Stimulated activated CD8-positive, alpha-beta memory T cell treated with anti-CD3 and anti-CD28 coated beads, Interleukin-2, amount 100 ng/mL, for 48 hours (primary cell): ENCODE measurements at places on chromosomes 6 and 20.

- no peak for DNase-seq
These were observed 84.3 kb downstream of the ATXN1 start for GRCh38 chr6:16676978-16677377.

GRCh38 chr6:77620278-77620882 lies 32.5 kb upstream of the MEI4 start:
- no peak for DNase-seq

GRCh38 chr6:125910527-125910926 lies 46.0 kb upstream of the HINT3 start:
- DNase-seq = no peak

DNA sequence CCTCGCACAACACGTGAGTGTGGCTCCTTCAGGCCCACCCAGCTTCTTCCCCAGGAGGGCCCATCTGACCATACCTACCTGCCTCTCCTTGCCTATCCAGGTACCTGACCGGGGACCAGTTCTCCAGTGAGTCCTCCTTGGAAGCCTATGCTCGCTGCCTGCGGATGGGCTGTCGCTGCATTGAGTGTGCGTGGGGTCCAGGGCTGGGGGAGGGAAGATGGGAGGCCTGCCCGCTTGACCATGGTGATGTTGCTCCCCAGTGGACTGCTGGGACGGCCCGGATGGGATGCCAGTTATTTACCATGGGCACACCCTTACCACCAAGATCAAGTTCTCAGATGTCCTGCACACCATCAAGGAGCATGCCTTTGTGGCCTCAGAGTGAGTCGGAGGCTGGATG lies 26.5 kb downstream of the PLCG1 start:
- DNase-seq = no peak

GRCh38 chr20:16209951-16210361 lies 363.3 kb downstream of the KIF16B start:
- no peak for DNase-seq

GRCh38 chr6:110687326-110687725 lies 127.9 kb downstream of the CDK19 start:
- DNase-seq = no peak

- DNase-seq = no peak
These were observed 49.2 kb downstream of the SESN1 start for GRCh38 chr6:109045493-109045892.

DNA sequence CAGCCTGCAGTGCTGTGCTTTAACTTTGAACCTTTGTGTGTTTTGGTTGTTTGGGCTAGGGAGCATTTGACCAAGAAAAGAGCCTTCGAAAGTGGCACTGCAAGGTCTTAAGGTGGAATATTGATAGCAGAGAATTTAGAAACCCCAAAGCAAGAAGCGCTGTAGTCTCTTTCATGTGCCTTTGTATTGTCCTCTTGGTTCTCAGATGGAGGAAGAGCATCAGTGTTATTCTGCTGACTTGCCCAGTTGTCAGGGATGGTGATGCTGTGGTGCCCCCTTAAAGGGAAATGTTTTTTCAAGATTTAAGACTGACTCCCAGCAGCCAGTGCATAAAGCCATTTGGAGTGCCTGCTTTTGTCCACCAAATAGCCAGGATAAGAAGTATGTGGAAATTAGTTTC lies 102.7 kb upstream of the INSM1 start:
- no peak for DNase-seq

DNA sequence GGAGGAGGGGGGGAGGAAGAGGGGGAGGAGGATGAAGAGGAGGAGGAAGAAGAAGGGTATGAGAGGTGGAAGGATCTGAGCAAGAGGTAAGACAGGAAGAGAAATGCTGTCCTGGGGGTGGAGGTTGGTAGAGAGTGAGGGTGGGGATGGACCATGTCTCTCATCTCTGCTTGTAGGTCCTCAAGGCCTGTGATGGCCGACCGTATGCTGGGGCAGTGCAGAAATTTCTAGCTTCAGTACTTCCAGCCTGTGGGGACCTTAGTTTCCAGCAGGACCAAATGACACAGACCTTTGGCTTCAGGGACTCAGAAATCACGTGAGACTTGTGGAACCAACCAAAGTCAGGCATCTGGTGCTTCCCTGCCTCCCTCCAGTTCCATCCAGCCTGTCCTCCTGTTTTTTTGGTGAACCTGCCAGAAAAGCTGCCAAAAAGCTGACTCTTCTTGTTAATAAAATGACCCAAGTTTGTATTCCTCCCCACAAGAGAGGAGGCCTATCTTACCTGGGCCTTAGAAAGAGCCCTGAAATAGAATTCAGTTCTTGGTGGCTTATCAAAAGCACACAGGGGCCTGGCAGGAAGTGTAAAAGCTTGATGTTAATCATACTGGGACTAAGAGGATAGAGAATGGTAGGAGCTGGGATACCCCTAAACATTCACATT lies 2.5 kb upstream of the C4A start:
- no peak for DNase-seq

DNA sequence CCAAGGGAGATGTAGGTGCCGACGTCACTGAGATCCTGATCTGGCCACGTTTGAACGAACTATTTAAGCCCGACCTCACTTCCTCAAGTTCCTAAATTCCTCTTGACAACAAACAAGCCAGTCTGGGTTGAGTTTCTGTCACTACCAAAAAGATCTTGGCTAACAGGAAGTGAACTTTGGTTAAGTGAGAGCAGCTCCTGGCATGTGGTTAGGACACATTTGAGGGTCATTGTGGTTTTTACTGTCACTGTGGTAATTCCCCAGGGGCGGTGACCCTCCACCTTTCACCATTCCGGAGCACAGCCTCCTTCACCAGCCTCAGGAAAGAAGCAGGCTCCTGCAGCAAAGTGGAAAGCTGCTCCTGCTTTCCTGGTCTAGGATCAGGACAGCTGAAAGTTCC lies 43.1 kb upstream of the ZNF831 start:
- no peak for DNase-seq

DNA sequence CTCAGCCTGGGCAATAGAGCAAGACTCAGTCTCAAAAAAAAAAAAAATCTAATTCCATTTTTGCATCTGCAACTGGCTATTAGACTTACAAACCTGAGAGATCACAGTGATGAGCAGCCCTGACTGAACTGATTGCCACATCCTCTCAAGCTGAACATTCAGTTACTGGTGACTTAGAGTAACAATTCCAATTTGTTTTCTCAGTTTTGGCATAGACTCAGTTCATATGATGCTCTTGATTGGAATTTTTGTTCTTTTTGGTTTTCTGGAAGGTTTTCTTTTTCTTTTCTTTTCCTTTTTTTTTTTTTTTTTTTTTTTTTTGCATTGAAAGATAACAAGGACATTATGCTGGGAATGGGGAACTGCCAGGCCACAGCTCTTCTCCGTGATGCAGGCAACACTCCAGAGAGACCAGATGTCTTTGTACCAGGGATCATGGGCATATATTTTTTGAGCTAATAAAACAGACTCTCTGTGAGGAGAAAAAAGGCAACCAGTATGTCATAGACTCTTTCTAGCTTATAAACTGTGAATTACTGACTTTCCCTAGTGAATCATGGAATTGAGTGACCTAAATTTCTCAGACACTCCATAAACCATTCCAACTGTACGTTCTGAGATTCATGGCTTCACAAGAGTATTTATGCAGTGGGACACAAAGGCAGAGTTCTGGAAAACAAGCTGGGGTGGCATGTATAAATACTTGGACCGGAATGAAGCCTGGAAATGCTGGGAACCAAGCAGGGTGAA lies 86.0 kb upstream of the SLC2A12 start:
- no peak for DNase-seq

GRCh38 chr6:122697458-122697857 lies 82.1 kb upstream of the FABP7 start:
- no peak for DNase-seq

DNA sequence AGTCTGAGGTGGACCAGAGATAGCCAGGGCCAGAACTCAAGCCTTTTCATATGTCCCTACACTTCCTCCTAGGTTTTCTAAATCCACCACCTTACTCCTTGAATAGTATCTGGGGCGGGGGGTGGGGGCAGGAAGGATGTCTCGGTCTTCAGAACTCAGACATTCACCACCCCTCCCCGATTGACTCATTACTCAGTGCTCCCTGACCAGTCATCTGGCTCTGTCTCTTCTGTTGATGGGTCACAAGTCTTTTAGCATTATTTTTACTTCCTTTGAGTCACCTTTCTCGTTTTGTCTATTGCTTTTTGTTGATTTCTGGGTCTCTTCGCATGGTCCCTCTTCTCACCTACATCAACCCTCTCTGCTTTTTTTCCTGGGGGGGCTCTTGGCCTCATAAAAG lies 23.3 kb downstream of the NOX3 start:
- DNase-seq = no peak

DNA sequence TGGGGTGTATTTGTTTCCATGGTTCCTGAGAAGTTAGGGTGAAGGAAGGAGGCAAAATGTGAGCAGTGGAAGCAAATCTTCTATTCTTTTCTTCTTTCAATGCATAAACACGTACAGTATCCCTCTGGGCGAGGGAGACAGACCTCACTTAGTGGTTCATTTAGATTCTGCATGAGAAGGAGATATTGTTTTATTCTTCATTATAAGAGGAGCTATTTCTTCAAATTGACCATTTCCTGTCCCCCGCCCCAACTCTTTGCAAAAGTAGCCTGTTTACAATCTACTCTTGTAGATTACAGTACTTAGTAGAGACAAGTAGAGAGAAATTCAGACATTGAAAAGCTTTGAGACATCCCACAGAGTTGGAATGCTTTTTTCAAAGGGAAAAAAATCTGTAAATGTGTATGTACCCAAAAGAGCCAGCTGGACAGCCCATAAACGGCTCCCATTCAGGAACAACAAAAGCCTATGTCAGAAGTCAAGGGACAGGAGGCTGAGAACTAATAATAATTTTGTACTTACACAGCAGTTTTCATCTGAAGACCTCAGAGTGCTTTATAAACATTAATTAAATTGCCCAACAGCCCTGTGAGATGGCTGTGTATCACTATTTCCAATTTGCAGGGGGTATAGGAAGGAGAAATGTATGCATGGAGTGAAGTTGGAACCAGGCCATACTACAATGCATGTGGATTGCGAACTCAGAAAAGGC lies 23.9 kb downstream of the CD83 start:
- DNase-seq = no peak

DNA sequence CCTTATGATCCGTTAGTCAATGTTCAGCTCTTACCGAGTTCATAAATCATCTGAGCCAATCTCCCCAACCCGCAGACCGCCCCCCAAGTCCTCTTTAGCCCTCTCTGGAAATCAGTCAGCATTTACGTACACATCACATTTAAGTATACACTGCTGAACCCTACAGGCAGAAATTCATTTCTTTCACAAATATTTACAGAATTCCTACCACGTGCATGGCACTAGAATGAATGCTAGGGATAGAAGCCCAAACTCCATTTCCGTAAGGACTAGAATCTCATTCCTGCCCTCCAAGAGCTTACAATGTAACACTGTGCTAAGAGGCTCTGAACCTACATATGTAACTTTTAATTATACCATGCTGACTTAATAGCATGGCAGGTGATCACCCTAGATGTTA lies 1.8 kb downstream of the OSER1 start:
- DNase-seq = no peak

GRCh38 chr20:40631119-40631631 lies 57.9 kb downstream of the MAFB start:
- no peak for DNase-seq

GRCh38 chr20:22836877-22837276 lies 198.2 kb upstream of the SSTR4 start:
- no peak for DNase-seq

DNA sequence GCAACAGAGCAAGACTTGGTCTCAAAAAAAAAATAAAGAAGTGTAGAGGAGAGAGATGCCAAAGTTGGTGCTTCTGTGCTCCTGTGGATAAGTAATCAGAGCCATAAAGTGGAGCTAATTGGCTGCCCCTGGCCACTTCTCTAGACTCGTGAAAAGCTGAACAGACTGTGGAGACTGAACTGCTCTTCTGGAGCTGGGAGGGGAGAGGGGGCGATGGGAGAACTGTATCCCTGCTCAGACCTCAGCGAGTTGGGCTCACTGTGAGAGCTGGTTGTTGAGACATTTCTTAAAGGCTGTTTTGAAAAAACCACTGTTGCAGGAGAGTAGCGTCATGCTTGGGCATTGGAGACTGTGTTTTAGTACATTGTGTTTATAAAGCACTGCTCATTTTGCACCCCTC lies 125.7 kb downstream of the TCP11 start:
- no peak for DNase-seq

GRCh38 chr20:43151901-43152300 lies 37.8 kb downstream of the PTPRT start:
- no peak for DNase-seq

GRCh38 chr6:133410638-133411435 lies 169.7 kb downstream of the EYA4 start:
- DNase-seq = no peak

- DNase-seq = no peak
These were observed 2.5 kb upstream of the ACTR5 start for GRCh38 chr20:38745757-38746156.

- no peak for DNase-seq
These were observed 12.2 kb upstream of the MDFI start for GRCh38 chr6:41626022-41626421.

- no peak for DNase-seq
These were observed 480.9 kb upstream of the CHD6 start for GRCh38 chr20:42099101-42099500.

GRCh38 chr20:15889514-15890256 lies 683.6 kb downstream of the KIF16B start:
- no peak for DNase-seq

GRCh38 chr6:1849691-1850090 lies 240.0 kb downstream of the FOXC1 start:
- DNase-seq = no peak
